OCI-LY7 (cell line): ENCODE measurements at places on chromosomes 11 and 22. TPM values are rescaled to one million over a fixed set of nuclear protein-coding genes. Genes with fewer than 3 reads are reported as not detected.
A peak's percentile ranks its signal among the peaks of the same experiment; 100 is the strongest.

ARHGAP42 gene
- not detected in 2 replicates for total RNA-seq

OR5A1 gene
- not detected in 2 replicates for total RNA-seq

SLC22A12 gene
- total RNA-seq = not detected in 2 replicates

NXPE1 gene
- total RNA-seq = not detected in 2 replicates

SHISAL1 gene
- not detected in 2 replicates for total RNA-seq

CAVIN3 gene
- total RNA-seq = not detected in 2 replicates

- no peak for DNase-seq
Measured at GRCh38 chr11:19711911-19712280, 741 bp upstream of the NAV2 start.

DNA sequence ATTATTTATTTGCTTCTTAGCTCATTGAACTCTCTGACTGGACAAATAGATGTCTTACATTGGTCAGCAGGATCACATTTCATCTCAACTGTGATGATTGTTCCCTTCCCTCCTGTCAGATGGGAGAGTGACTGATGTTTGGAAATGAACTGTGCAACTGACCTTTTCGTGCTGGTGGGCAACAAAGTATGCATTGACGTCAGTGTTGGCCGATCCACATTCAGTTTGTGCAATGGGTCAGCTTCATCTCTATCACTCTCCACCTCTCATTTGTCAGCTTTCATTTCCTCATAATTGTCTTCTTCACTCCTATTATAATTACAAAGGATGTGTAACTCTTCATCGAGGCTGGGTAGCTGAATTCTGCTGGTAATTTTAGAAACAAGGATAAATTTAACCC lies 71.3 kb downstream of the PPP2R1B start:
- peak; percentile 58 for DNase-seq

DNA sequence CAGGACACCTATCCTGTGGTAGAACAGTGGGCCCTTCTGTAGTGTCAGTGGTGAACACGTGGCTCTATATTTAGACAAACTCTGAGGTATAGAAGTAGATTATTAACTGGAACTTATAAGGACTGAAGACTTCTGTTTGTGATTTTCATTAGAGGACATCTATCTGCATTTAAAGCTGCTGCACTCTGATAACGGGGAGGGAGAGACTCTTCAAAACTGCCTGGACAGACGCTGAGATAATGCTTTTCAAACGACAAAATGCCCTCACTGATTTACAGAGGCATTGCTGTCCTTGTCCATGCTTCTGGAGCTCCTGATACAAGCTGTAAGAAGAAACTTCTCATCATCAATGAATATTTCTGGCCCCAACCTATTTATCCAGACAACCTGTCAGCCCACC lies 425.2 kb downstream of the OPCML start:
- DNase-seq = no peak

GRCh38 chr11:6606471-6607189 lies 3.1 kb downstream of the ILK start:
- peak; percentile 52 for DNase-seq

DNA sequence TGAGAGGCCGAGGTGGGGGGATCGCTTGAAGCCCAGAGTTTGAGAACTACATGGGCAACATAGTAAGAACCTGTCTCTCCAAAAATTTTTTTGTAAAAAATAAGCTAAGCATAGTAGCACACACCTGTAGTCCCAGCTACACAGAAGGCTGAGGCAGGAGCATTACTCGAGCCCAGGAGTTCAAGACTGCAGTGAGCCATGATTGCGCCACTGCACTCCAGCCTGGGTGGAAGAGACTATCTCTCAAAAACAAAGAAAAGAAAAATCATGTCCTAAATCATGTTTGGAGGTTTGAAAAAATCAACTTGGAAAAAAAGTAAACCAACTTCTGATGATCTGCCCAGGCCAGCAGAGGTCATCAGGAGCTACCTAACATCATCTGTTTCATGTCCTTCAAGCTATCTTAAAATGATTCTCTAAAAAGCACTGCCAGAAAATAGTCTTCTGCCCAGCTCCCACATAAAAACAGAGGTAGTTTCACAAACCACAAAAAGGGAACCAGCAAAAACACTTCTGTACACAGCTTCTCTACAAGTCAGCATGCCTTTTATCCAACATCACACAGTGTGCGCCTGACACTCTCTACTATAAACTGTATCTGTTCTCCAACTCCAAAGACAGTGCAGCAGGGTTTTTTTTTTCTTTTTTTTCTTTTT lies 165.0 kb downstream of the SOX6 start:
- peak; percentile 60 for DNase-seq

DNA sequence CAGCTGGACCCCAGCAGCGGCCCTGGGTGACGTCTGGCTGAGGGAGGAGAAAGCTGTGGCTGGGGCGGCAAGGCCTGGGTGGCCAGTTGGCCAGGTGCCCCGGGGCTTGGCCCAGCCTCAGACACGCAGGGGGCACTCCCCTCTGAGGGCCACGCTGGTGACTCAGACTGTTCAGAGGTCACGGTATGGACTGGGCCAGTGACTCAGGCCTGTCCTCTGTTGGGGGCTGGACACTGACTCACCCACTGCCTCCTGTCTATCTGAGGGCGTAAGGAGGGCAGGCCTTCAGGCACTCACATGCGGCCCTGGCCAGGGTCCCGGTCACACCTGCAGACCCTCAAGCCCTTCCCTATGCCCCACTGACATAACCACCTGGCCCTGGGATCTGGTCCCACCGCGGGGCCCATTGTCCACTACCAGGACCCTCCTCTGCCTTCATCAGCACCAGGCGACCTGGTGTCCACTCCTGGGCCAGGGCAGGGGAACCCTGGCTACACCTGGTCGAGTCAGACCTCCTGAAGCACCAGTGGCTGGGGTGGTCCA lies 3.7 kb upstream of the MUC5AC start:
- no peak for DNase-seq

DNA sequence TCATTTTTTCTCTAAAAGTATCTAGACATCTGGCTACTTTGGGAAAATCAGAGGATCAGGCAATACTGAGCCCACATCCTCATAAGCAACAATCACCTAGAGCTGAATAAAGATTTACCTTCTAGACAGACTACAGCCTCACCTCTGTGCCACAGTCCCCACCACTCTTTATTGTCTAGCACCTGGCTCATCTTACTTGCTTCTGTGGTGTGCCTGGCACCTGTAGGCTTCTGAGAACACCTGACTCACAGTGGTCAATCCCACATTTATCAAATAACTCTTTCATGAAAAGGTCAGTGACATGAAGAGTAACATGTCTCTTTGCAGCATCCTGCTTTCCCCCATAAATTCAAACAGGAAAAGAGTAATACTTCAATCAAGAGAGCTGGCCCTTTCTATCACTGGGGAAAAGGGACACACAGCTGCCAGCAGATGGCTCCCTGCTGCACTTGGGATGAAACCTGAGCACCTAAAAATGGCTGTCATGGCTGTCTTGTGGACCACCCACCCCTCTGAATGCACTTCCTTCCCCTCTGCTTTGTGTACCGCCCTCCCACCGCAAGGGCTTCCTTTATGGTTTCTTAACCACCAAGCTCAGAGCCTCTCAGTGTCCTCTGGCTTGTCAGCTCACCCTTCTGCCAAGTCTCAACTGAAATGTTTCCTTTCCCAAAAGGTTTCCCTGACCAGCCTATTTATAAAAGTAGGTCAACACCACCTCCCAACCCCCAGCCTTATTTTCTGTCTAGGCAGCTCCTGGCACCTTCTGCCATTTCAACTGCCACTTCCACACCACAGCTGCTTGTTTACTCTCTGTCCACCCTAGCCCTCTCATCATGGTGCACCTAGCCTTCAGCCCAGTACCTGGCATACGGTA lies 9.3 kb downstream of the TFIP11 start:
- DNase-seq = peak; percentile 89

DNA sequence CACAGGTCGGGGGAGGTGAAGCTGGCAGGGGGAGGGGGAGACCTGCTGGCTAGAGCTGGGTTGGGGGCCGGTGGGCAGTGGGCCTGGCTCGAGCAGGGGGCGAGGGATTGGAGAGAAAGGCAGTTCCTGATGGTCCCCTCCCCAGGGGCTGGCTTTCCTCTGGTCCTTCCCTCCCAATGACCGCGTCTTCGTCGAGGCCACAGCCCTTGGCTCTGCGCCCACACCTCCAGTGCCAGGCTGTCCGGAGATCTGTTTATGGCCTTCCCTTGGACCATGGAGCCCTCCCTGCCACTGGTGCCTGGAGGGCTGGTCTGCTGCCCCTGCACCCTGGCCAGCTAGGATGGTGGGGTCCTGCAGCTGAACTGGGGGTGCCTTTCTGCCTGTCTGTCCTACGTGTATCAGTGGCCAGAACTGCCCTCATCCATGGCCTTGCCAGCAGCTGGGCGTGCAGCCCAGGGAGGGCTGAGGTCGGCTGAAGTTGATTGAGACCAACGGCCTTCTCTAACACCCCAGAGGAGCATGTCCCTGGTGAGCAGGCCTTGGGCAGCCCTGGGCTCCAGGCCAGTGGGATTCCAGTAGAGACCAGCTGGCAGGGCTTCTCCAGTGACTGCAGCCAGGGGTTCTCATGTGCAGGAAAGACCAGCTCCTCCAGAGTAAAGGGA lies 12.3 kb downstream of the TANGO2 start:
- DNase-seq = no peak

DNA sequence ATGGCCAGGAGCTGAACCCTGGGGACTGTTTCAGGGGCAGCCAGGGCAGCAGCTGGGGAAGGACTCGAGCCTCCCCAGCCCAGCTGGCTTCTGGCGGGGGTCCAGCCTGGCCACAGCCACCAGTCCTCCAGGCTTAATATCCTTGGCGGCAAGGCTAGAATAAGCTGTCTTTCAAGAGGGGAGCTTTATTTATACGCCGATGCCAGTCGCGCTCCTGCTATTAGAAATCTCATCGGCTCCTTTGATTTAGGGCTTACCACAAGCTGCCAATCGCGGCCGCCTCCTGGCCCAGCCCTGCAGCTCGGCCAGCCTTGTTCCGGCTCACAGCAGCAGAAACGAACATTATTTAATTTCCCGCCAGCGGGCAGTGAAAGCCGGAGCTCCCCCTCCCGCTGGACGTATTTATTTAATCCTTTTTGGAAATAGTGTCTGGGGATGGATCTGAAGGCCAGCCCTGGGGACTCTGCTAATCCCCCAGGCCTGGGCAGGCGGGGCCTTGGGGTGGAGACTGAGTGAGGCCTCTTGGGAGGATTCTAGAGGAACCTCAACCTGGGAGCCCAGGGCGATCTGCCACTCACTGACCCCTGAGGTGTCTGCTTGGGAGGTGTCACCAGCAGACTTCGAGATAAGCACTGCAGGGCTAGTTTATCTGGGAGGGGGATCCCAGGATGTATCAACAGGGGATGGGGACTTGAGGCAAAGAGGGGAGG lies 363.1 kb downstream of the MN1 start:
- DNase-seq = no peak

DNA sequence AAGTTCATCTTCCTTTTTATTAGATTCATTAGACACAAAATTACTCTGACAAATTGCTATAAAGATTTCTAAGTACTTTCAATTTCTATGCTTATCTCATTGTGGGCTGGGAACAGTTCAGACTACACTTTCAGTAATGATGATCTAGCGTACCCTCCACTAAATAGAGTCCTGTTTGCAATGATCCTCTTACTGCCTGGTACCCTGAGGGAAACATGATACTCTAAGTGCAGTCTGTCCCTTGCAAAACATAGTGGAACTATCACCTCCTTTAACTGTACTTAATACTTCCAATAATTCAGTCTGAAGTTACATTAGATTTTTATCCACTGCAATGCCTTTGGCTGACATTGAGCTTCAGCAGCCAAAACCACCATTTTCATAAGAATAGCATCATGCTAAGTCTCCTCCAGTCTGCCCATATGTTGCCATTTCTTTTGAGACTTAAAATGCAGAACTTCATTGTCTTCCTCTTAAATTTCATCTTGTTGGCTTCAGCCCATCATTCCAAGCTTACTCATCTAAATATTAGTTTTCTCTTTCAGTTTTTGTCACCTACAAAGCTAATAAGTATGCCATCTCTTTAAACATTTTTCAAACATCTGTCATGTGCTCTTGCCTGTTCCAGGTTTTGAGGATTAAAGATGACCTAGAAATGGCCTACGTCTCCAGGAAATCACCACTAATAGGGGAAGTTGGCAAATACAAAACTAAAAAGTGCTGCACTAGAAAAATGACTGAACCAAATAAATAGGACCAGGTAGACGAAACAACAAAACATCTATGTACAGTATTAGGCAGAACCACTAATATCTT lies 55.5 kb downstream of the PAK1 start:
- no peak for DNase-seq

GRCh38 chr11:1305501-1306056 lies 3.9 kb downstream of the TOLLIP start:
- no peak for DNase-seq

GRCh38 chr11:449889-450808 lies at the start of gene PTDSS2:
Gene PTDSS2, plus strand, starts transcription at chr11:450279. Its CDS starts 177 bp downstream, at chr11:450456.
- peak; percentile 97 for DNase-seq

GRCh38 chr11:86743223-86744118 lies 56.9 kb upstream of the PRSS23 start:
- DNase-seq = no peak

- no peak for DNase-seq
Measured at GRCh38 chr11:78722786-78723185, 148.1 kb upstream of the NARS2 start.

- no peak for DNase-seq
Measured at GRCh38 chr11:44563711-44564110, 1.8 kb upstream of the CD82 start.

DNA sequence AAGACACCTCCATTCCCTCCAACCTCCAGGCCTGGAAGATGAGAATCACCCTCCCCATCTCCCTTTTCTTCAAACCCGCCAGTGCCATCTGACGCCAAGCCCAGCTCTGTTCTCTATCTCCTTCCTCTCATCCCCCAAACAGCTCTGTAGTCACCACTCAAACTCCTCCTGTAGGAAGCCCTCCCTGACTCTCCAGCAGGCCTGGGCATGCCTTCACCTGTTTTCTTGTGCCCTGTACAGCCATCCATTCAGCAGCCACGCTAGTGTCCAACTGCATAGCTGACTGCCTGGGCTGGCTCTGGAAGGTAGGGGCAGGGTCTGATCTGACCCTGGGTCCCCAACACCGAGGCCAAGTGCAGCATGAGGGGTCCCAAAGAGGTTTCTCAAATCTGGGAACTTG lies 25.0 kb downstream of the GDPD5 start:
- DNase-seq = no peak

DNA sequence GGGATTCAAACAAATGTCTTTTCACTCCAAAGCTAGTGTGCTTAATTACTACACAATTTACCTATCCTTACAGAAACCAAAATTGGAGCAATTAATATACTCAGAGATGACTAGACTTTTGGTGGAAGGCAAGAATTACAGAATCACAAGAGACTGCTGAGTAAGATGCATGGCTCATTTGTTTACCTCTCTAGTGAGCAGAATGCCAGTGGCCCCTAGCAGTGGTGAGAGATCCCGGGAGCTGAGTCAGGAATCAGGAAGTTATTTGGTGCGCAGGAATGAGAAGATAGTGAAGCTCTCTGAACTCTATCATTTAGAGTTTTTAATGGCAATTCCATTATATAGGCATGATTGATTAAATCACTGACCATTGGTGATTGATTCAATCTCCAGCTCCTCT lies 188.9 kb upstream of the SESN3 start:
- DNase-seq = no peak

DNA sequence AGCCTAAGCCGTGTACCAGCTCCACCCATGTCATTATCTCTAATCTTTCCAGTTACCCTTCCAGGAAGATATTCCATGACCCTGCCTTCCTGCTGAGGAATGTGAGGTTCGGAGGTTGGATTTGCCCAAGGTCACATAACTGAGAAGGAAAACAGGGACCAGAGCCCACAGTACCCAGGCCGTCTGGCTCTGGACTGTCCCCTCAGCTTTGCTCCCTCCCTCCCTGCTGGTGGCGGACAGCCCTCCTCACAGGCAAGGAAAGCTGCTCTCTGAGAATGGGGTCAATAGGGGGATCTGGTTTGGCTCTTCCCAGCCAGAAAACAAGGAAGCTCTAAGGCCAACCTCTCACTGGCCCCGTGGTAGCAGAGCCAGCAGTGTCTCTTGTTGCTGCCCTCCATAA lies 63.3 kb downstream of the SYN3 start:
- no peak for DNase-seq
